ENCODE measurements at places on chromosomes 13 and 19. TPM values are rescaled to one million over a fixed set of nuclear protein-coding genes. Genes with fewer than 3 reads are reported as not detected.

IQCN gene
- total RNA-seq = 1.8 TPM

CEACAM7 gene
- total RNA-seq = not detected

CCNE1 gene
- 4.1 TPM for total RNA-seq

C1QTNF9 gene
- total RNA-seq = not detected

KLK6 gene
- not detected for total RNA-seq

FAM124A gene
- total RNA-seq = 0.29 TPM

PLPPR3 gene
- total RNA-seq = 2.5 TPM

PLEKHF1 gene
- total RNA-seq = 65.2 TPM

MYBPC2 gene
- total RNA-seq = not detected

CPT1C gene
- total RNA-seq = 37.5 TPM

PRR12 gene
- total RNA-seq = 4.5 TPM

OSCAR gene
- total RNA-seq = 0.33 TPM

KLK4 gene
- not detected for total RNA-seq

ZNF324B gene
- total RNA-seq = 8.4 TPM

ANGPTL8 gene
- not detected for total RNA-seq
